Thoracic aorta (tissue), 2 donors: ENCODE measurements at places on chromosomes 13 and 19.

- H3K36me3 ChIP-seq: peaks cover 55% of the 10 kb centered on the region
- no peak for DNase-seq
- H3K27ac ChIP-seq: no peak overlapping the region
- no peak overlapping the region for H3K4me3 ChIP-seq
These were observed 5.8 kb downstream of the FTL start for GRCh38 chr19:48970923-48971395.

- H3K4me3 ChIP-seq: no peak overlapping the region
- H3K4me1 ChIP-seq: no peaks in the 10 kb centered on the region
- no peak for DNase-seq
- H3K36me3 ChIP-seq: no peaks in the 10 kb centered on the region
- H3K27me3 ChIP-seq: no peaks in the 10 kb centered on the region
- H3K27ac ChIP-seq: no peak overlapping the region
These were observed 36.3 kb upstream of the DPRX start for GRCh38 chr19:53595510-53595867.

DNA sequence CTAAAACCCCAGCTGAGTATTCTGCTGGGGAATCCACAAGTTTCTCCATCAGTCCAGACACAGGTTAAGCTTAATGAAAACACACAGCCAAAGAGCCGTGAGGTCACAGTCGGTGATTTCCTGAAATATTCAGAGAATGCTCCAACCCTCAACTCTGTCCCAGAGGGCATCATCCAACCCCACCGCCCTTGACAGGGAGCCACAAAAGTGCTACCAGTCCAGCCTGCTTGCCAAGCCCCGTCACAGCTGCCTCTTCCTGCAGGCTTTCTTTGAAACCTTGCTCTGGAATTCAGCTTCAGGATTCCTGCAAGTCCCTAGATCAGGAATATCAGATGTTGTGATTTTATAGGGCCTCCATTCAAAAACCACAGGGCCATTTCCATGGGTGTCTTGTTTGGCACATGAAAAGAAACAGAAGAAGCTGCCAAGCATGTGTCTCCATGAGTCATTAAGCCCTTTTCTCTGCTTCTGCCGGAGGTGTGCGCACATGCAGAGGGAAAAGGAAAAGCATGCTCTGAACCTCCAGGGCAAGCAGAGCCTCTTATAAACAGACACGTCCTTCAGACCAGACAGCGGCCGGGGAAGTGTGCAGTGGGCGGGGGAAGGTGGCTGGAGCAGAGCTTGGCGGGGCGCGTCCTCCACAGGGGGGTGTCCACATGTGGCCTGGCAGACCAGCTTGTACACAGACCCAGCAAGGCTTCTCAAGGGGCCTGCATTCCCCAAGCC, 164.7 kb downstream of the KATNAL1 start:
- no peaks in the 10 kb centered on the region for H3K27me3 ChIP-seq
- no peak overlapping the region for H3K27ac ChIP-seq
- DNase-seq: no peak
- peaks cover 7% of the 10 kb centered on the region for H3K4me1 ChIP-seq
- H3K36me3 ChIP-seq: no peaks in the 10 kb centered on the region

DNA sequence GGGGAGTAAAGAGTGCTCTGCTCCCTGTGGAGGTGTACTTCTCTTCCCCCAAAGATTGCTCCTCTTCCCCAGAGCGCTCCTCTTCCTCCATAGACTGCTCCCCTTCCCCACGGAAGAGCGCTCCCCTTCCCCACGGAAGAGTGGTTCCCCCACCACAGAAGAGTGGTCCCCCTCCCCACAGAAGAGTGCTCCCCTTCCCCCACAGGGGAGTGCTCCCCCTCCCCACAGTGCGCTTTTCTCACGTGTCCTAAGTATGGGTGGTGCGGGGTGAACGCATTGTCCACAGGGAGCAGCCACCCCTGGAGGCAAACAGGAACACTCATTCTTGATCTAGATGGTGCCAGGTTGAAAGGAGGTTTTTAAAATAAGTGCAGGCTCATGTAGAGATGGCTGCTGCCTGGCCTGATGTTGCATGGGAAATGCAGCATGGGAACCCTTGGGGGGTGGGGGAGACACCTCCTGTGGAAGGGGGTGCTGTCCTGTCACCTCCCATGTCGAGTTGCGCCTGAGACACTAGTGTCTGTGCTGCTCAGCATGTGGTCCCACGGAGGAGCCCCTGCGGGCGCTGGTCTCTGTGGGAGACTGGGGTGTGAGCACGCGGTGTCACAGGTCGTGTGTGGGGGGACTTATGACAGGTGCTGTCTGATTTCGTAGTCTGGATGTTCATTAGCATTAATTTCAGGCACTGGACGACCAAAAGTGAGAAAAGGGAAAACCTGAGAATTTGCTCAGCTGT, 52.2 kb downstream of the ATP11A start:
- no peaks in the 10 kb centered on the region for H3K36me3 ChIP-seq
- no peak for DNase-seq
- no peaks in the 10 kb centered on the region for H3K4me1 ChIP-seq

- no peak for DNase-seq
- H3K27ac ChIP-seq: no peak overlapping the region
- no peaks in the 10 kb centered on the region for H3K36me3 ChIP-seq
- H3K27me3 ChIP-seq: no peaks in the 10 kb centered on the region
- no peaks in the 10 kb centered on the region for H3K4me1 ChIP-seq
These were observed 41.3 kb upstream of the CD33 start for GRCh38 chr19:51183629-51184028.

DNA sequence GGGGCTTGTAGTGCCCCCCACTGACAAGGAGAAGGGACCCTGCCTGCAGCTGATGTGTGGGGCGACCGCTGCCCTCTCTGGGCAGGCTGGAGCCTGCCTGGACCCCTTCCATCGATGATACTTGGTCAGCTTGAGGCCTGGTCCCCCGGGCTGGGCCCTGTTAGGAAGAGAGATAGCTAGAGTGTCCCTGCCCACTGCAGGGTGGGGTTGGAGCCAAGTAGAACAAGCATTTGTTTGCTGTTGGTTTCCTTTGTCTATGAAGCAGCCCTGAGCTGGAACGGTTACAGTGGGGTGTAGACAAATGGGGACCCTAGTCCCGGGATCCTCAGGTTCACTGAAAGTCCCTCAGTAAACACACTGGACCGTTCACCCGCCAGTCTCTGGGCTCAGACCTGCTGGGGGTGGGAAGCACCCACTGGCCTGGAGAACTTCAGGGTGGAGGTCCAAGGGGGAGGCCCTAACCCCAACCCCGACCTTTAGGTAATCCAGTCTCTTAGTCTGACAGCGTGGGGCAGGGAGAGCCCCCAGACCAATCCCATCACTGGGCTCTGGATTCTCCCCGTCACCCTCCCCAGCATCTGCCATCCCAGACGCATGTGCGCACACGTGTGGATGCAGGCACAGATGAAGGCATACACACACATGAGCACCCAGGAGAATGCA, 204.8 kb upstream of the ZNF536 start:
- H3K27ac ChIP-seq: no peak overlapping the region
- no peak overlapping the region for H3K4me3 ChIP-seq
- no peaks in the 10 kb centered on the region for H3K36me3 ChIP-seq

DNA sequence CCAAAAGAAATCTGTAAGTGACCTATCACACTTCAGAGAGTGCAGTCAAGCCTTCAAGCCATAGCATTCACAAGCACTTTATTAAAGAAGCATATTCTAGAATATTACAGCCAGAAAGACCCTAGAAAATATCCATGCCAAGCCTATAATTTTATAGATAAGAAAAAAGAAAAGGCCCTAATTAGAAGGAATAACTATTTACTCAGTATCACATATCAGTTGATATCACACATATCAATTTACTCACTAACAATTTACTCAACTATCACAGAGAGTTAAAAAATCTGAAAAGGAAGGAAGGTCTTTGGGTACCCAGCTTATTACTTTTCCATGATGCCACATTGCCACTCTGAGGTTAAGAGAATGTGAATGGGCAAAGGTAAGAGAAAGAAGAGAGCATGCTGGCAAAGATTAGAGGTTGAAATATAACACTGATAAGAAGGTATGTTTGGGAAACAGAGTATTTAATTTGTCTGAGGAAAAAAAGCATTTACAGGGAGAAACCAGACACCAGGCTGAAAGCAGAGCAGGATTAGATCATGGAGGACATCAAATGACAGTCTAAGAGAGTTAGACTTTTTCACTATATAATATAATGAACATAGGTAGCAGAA, 186.2 kb downstream of the VWA8 start:
- H3K27me3 ChIP-seq: no peaks in the 10 kb centered on the region
- H3K27ac ChIP-seq: no peak overlapping the region
- no peak overlapping the region for H3K4me3 ChIP-seq
- no peak for DNase-seq

DNA sequence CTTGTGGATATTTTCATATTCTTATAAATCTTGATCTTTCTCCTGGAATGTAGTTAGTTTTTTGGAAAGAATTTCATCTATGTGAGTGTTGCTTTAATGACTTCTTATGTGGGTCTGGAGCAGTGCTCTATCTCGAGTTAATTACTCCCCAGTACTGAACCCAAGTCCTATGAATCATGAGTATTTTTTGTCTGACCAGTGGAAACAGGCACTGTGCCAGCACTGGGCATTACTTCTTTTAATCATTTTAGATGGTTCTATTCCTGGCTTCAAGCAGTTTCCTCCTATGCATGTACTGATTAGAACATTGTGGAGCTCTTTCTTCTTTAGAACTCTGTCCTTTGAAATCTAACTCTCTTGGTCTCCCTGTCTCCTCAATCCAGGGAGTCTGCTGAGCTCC, 466.3 kb downstream of the PCDH17 start:
- no peaks in the 10 kb centered on the region for H3K36me3 ChIP-seq
- no peak for DNase-seq
- H3K27ac ChIP-seq: no peak overlapping the region
- no peaks in the 10 kb centered on the region for H3K4me1 ChIP-seq
- no peaks in the 10 kb centered on the region for H3K27me3 ChIP-seq
